ENCODE measurements at places on chromosomes 4 and X.

- DNase-seq = no peak
Measured at GRCh38 chr4:8910822-8911315, 39.2 kb upstream of the HMX1 start.

- DNase-seq = no peak
Measured at GRCh38 chrX:114962209-114962608, 55.2 kb downstream of the IL13RA2 start.

DNA sequence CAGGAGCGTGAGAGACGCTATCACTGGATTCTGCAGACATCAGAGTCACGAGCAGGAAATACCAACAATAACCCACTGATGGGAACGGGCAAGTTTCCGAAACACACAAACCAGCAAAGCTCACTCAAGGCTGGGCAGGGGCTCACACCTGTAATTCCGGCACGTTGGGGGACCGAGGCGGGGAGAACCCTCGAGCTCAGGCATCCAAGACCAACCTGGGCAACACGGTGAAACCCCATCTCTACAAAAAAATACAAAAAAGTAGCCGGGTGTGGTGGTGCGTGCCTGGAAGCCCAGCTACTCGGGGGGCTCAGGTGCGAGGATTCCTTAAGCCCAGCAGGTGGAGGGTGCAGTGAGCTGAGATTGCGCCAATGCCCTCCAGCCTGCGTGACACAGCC is 17.2 kb upstream of the GTPBP6 start:
- DNase-seq = no peak

DNA sequence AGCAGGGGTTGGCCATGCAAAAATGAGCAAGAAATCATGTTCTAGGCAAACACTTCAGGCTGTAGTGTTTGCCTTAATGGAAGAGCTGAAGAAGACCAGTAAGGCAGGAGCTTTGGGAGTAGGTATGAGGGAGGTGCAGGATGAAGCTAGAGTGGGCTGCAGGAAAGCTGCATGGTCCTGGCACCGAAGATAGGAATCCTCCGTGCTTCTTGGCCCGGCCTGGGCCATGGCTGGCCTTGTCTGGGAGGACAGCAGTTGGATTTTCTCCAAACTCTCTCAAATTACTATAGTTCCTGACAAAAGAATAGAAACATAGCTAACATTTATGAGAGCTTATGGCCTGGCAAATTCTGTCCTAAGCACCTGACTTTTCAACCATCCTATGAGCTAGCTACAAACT is 116.5 kb downstream of the UCHL1 start:
- DNase-seq = no peak

DNA sequence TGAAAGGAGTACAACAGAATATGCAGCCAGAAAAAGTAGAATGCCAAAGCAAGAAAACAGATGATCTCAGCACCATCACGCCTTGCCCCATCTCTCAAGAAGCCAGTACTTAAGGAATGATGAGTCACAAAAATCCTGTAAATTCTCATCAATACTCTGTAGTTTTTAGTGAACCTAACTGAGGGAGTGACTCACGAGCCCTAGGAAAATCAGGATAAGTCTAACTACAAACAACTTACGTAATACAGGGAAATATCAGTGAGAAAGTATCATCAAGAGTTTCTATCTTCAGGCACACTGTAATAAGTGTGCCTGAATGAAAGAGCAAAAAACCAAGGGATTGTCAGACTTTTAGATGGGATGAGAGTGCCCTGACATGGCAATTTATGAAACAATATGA is 644.4 kb downstream of the STPG2 start:
- no peak for DNase-seq

DNA sequence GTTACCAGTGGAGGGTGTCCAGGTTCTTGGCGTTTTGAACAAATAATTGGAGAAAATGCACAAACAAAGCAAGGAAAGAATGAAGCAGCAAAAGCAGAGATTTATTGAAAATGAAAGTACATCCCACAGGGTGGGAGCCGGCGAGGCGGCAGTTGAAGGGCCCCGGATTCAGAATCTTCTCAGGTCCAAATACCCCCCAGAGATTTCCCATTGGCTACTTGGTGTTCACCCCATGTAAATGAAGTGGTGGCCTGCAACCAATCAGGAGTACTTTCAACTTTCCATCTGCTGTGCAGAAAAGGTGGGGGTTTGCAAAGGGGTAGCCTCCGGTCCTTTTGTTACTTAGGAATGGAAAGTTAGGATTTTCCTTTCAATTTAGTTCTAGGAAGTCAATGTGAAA is 1447.0 kb downstream of the C4orf33 start:
- no peak for DNase-seq

- no peak for DNase-seq
Measured at GRCh38 chrX:105477351-105477750, 256.9 kb upstream of the TEX13A start.

GRCh38 chr4:105162123-105162796 is 15.6 kb downstream of the TET2 start:
- DNase-seq = no peak

DNA sequence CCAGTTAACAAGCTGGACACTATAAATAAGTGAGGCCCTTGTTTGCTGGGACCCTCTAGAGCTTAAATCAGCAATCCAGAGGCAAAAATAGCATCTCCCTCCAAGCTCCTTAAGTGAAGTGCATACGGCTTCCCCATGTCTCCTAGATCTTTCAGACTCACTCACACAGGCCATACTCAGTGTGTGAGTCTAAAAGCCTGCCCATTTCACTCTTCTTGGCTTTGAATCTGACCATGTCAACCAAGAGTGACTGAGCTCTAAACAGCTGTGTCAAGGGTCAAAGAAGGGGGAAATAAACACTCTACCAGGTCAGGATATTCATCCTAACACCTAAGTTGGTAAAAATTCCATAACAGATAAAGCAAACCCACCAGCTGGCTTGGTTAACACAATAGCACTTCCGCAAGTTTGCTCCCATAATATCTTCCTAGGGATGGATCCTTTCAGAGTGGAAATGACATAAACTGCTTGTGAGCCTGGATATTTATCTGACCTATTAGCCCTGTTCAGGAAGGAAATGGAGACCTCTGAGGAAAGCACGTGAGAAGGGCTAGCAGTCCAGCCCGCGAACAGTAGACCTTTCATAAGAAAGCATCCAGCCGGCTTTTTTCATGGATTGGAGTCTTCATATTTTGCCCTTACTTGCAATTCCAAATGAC is 65.6 kb downstream of the MID1 start:
- no peak for DNase-seq

DNA sequence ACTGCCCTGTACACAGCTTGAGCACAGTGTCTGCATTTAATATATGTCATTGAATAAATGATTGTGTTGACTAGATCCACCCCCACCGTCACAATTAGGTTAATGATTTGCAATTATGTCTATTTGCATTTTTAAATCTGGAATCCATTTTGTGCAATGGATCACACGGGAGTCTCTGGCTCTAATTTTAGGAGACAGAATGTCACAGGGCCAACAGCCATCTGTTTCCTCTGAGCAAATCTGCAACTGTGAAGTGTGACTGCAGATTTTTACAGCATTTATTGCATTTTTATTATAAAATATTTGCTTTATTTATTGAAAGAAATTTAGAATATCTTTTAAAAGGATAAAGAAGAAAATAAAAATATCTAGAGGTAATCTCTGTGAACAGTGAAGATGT is 316.8 kb downstream of the HS3ST1 start:
- DNase-seq = no peak

DNA sequence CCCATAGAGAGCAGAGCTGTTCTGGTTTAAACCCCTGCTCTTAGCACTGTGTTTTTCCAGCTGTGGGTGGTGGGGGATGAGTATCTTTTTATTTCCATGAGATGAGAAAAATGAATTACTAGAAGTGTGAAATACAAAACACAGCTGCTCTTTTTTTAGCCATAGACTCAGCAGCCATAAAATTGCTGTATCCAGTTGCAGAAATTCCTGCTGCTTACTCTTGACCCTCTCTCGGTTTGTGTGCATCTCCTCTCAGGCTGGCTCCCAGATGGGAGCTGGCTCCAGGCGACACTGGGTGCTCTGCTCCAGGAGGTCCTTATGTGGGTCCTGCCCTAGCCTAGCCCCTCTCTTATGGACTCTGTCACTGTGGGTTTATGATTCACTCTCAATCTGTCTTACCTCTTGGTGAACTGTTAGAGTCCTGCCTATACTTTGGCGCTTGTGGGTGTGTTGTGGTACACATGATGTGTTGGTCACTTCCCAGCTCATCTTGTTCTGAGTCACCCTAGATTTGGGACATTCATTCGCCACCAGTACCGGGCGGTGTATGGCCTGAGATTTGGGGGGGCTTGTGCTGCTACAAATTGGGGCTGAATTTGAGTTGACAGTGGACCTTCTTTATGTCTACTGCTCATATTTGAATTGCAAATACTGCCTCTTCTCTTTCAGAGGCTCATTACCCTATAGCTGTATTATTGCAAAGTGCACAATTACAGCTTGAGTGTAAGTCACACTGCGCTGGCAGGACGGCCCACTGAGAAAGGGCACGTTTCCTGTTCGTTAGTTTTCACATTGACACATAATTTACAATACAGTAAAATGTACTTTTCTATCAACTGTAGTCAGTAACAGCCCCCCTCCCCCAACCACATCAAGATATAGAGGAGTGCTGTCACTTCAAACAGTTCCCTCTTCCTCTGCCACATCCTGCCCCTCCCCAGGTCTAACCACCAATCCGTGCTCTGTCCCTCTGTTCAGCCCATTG is 46.9 kb upstream of the MSANTD1 start:
- peak; percentile 61 for DNase-seq

DNA sequence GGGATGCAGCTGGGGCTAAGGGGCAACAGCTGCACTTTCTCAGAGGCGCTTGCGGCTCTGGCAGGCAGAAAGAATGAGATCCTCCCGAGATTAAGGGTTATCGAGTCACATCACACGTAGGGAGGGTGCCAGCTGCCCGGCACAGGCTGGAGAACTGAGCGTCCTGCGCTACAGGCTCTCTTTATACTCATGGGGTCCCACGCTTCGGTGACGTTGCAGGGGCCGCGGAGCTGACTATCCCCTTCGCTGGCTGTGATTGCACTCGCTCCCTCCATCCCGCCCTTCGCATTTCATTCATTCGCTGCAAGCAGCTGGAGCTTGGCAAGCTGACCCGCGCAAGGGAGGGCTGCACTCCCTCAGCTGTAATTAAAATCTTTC is at the start of gene TACR3:
Gene TACR3 (minus strand): TSS at position 156 of the 378 bp plus-strand sequence. CDS start 310 bp downstream, outside the sequence.
- DNase-seq = no peak

DNA sequence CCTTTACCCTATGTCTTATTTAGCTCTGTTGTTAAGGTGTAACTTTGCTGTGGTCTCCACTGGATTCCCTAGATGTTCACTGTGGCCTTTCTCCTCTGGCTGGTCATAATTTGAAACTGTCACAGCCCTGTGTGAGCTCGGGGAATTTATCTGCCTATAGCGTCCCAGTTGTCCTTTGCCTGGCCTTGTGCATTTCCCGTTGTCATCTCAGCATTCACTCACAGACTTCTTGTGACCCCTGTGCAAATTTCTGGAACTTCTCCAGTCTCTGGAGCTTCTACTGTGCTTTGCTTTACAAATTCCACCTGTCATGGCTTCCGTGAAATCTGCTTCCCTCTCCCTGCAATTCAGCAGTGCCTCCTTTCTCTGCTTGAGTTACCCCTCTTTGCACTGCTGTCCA is 106.7 kb downstream of the WWC2 start:
- no peak for DNase-seq

DNA sequence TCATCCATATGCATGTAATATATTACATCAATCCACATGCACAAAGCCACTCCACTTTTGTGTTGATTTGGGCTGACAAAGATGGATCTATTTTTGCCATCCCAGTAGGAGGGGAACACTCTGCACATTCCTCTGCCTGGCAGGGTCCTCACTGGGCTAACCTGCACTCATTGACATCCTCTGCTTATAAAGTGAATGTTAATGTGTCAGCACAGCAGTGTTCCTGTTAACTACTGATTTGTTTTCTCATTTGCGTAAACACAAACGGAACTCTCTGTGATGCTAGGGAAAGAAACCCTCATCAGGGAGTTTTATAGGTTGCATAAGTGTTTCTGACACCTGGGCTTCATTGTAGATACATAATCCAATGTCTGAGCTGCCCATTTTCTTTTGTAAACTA is 826.0 kb downstream of the RAB28 start:
- DNase-seq = no peak

DNA sequence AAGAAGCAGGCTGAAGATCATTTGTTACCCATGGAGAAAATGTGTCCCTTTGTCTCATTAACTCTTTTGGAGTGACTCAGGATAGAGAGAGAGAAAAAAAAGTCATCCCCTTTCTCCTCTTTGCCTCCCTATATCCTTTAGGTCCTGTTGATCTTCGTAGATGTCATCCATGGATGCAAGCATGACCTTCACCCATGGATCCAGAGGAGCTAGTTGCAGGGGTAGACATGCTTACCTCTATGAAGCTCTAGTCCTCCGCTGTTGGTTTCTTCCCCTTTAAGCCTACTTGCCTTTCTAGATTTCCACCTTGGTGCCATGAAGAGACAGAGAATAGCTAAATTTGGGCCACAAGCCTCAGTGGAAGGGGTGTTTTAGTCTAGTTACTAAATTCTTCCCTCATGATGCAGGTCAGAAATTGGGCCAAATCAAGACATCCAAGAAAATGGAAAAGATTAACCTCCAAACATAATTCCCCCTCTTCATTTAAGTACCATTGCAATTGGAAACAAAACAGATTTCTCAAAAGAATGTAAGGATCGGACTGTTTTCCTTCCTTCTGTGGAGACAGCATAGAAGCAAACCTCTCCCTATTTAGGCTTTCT is 178.4 kb downstream of the TECRL start:
- DNase-seq = no peak

DNA sequence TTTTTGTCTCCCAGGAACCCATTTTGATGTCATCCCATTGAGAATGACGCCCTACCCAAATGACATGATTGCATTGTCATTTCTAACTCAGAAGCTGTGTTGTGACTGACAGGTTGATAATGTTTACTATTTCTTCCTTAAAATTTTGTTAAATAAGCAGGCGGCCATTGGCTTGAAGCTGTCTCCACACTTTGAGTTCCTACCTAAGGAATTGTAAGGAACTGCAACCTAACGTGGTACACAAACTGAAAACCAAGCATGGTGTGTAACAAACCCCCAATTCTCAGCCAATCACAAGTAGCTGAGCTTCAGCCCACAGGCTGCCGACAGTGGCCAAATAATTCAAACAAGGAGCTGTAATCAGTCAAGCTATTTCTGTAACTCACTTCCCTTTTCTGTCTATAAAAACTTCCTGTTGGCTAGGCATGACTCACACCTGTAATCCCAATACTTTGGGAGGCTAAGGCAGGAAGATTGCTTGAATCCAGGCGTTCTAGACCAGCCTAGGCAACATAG is 2.9 kb upstream of the MND1 start:
- no peak for DNase-seq

DNA sequence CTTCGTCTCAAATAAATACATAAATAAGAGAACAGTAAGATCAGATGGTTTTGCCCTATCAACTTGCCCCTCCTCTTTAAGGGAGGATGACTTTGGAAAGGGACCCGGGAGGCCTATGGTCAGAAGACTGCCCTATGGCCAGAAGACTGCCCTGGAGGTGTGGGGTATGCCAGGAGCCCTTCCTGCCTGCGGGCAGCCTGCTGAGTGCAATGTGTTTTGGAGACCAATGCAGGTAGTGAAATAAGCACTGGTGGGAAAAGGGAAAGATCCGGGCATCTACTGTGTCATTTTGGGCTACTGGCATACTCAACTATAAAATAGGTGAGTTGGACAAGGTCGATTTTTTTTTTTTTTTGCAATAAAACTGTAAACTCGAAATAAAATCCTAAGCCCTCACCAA is 129.8 kb upstream of the SLC34A2 start:
- DNase-seq = no peak

Measured in activated naive CD4-positive, alpha-beta T cell treated with Interleukin-2 at 50 U/mL for 16 hours (primary cell).